MV-4-11 (cell line): ENCODE measurements at places on chromosomes 3 and 15.

DNA sequence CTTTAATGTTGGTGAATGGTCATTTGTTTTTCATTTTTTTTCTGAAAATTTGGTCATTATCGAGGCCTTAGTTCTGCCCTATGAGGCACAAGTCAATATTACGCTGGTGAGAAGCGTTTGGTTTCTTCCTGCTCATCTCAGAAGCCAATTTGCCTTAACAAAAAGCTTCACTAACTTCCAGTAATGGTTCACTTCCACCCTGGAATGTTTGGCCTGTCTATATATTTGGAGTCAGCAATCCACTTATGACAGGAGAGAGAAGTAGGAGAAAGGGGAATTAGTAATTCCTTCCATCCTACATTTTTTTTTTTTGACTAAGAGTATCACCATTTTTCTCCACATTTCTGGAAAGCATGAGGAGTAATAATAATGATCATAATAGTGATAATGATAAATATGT lies 124.4 kb downstream of the DIPK2A start:
- no peak for DNase-seq

DNA sequence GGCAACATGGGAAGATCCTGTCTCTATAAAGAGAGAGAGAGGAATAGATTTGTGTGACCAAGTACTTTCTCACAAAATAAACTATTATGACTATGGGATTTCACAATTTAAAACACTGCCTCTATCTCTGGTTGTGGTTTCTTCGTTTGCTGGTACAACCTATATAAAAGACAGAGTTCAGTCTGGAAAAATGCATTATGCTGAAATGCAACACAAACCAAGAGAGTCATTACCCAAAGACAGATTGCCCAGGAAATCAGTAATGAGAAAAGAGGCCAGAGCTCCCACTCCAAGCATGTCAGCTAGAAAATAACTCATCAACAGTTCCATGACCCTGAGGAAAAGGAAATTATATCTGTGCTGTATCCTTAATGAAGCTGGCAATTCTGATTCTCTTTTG lies 23.2 kb downstream of the GPR176 start:
- DNase-seq = no peak

DNA sequence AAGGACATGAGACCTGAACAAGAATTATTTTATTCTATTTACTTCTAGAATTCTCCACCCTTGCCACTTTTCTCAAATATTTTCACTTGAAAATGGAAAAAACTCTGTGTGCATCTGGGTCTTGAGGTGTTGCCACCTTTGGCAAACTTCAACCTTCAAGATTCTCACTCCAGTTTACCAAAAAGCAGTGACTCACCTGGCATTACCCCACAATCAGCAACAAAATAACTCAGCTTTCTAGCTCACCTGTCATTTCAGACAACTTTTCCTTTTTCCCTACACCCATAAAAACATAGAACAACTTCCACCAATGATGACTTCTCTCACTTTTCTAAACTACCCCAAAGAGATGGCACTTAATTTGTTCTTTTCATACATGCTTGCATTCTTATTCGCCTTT lies 115.8 kb downstream of the DUT start:
- no peak for DNase-seq

- peak; percentile 32 for DNase-seq
Measured at GRCh38 chr15:40244961-40245523, 6.2 kb downstream of the PAK6 start.

- no peak for DNase-seq
Measured at GRCh38 chr3:32414522-32415202, 23.0 kb downstream of the CMTM7 start.

- DNase-seq = no peak
Measured at GRCh38 chr3:8505621-8506020, 4.0 kb downstream of the LMCD1 start.

DNA sequence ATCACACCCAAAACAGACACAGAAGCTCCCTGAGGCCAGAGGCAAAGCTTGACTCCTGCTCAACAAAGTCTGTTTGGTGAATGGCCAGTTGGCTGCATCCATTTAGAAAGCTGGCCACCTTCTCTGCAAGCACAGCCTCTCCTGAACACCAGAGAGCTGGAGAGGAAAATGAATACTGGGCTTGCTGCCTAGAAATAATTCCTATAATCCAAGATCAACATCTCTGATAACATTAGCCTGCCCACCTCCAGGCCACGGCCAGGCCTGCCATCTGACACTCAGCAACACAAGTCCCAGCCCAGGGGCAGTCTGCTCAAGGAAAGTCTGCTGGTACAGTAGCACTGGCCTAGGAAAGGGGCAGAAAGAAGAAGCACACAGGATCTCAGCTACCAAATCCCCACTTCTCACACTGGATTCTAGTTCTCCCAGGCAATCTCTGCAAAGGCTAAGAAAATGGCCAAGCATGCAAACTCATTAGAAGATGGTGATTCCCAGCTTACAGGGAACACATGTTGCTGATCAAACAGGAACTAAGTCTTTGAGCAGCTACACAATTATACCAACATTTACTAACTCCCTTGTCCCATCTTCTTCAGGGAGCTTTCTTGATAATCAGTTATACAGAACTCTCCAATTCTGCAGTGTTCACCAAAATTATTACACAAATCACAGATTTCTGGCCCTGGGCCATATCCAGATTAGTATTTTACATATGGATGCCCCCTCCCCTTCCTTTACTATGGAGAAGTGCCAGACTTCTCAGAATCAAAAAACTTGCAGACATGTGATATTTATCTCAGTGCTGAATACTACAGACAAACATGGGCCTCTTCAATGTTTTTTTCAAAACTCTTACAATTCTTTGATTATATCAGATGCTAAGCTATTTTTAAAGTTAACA lies 9.9 kb downstream of the TBC1D2B start:
- DNase-seq = peak; percentile 17

DNA sequence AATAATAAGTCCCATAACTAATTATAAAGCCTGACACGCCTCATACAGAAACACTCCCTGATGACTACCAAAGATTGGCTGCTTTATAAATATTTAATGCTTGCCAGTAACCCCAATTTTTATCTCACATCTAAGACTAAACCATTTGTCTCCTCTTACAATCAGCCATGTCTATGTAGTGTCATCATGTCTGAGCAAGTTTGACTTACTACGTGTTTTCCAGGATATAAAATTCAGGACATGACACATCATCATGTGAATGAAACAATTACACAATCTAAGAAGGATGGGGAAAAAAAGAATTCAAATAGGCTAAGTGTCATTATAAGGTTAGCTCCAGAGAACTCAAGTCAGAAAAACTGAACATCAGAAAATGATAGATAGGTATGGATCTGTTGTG lies 208.7 kb downstream of the MECOM start:
- DNase-seq = no peak

GRCh38 chr3:49120096-49120437 lies 556 bp downstream of the USP19 start:
- DNase-seq = no peak
